A549 treated with ZK216348 at 1 μM for 4 hours (cell line): ENCODE measurements at places on chromosomes 3 and 15. TPM values are rescaled to one million over a fixed set of nuclear protein-coding genes. Genes with fewer than 3 reads are reported as not detected.

TRH gene
- not detected in 5 replicates for total RNA-seq

SCN11A gene
- total RNA-seq: 0.02 TPM in 2 of 5 replicates, not detected in the others

NEK11 gene
- total RNA-seq: 4.2 to 5.9 TPM (median 4.5 TPM) in 5 replicates

ISG20 gene
- total RNA-seq: 23.1 to 46.0 TPM (median 39.6 TPM) in 5 replicates

FGF7 gene
- total RNA-seq: not detected in 5 replicates

CCR1 gene
- not detected in 5 replicates for total RNA-seq
